ENCODE measurements at places on chromosomes 13 and 19. TPM values are rescaled to one million over a fixed set of nuclear protein-coding genes. Genes with fewer than 3 reads are reported as not detected.

PLA2G4C gene
- 1.6 TPM for total RNA-seq

TPTE2 gene
- not detected for total RNA-seq

- DNase-seq, result no peak
Measured at GRCh38 chr13:72700509-72700908, 26.9 kb downstream of the MZT1 start.

DNA sequence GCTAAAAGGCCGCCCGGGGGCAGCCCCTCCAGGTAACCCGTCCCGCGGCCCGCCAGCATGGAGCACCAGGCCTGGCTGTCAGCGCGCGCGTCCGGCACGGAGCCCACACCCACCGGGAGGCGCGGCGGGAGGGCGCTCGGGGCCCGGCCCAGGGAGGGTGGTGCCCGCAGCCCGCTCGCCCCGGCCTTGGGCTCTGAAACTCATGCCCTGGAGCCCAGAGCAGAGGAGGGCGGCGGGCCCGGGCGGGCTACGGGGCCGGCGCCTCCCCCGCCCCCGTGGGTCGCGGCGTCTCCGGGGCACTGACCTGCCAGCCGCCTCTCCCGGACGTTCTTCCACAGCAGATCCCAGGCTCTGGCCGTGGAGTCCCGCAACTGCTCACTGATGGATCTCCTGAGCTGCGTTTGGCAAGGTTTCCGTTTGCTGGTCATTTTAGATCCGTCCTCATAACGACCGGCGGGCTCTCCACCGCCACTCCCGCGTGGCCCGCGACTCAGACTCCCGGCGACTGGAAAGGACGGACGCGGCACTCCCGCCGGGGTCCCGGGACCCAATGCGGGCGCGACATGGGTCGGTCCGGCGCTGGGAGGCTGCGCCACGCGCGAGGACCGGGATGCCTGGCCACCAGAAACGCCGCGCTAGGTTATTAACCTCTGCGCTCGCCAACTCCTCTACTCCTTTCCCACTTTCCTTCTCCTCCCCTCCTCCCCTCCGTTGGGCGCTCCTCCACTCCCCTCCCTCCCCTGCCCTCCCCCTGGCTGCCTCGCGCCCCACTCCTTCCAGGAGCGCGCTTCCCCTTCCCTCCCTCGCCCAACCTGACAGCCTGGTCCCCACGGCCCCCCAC lies 64.7 kb upstream of the STARD13 start:
- DNase-seq, result no peak

DNA sequence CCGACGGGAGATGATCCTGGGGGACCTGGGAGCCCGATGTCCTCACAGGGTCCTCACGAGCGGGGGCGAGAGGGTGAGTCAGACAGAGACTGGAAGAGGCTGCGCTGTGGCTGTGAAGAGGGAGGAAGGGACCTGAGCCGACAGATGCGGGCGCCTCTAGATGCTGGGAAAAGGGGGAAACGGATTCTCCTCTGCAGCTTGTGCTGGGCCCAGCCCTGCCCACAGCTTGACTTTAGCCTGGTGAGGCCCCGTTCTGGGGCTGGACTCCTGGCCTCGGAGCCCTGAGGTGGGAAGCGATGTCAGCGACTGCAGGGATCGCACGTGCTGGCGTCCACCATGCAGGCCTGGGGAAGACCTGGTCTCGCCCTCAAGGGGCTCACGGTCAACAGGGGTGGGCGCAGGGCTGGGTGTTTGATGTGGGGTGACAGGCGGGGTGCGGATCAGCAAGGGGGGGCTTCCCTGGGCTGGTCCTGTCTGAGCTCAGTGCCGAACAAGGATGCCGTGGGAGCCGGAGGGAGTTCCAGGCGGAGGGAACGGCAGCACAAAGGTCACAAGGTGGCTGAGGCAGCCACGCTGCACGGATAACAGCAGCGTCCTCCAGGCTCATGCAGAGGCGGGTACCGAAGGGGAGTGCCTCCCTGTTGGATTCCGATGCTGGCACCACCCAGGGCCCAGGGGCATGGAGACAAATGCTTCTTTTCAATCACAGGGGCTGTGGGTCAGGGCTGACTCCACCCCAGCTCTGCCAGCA lies 31.8 kb downstream of the PIP5K1C start:
- no peak for DNase-seq

- DNase-seq, result no peak
Measured at GRCh38 chr19:2804156-2805004, 15.3 kb upstream of the ZNF554 start.
